ENCODE measurements at places on chromosomes 3 and 15.

DNA sequence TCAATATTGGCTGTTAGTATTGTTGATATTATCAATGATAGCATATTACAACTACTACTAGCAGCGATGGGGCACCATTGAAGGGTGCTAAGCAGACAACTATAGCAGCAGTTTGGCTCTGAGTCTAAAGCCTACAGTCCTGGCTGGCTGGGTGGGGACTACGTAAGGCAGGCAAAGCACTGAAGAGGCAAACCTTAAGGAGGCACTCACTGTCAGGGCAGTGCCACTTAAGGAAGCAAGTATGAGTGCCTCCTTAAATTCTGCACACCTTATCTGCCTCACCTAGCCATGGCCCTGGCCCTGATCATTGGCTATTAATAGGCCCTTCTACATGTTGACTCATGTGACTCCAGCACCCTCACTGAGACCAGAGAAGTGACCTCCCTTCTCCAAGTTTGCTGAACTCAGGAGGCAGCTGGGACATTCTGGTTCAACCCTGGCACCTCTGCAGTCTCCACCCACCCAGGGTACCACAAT lies 20.6 kb downstream of the CDCP1 start:
- DNase-seq, result no peak

- DNase-seq, result peak; percentile 32
These were observed 15.4 kb upstream of the CSPG4 start for GRCh38 chr15:75727851-75728715.

- DNase-seq, result no peak
These were observed 5.8 kb upstream of the MTMR10 start for GRCh38 chr15:30997270-30997669.

DNA sequence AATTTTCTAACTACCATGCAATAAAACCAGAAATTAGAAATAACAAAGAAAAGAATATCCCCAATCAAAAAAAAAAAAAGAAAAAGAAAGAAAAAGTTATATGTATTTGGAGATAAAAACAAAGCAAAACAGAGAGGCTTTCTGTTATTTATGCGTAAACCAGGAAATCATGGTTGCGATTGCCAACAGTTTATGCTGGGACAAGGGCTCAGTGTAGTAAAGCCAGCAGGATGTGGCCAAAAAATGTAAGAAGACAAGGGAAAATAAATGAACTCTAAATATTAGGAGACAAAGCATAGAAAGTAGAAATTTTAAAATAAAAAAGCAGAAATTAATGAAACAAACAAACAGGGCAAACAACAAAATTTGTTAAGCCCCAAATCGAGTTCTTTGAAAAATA lies 27.2 kb upstream of the GOLGA8J start:
- DNase-seq, result no peak

- no peak for DNase-seq
These were observed 27.5 kb upstream of the NDUFB4 start for GRCh38 chr3:120568598-120568997.

- no peak for DNase-seq
These were observed 254.5 kb downstream of the FAM43A start for GRCh38 chr3:194939949-194940770.

GRCh38 chr15:41115652-41116115 lies 396 bp downstream of the INO80 start:
- DNase-seq, result peak; percentile 67

GRCh38 chr15:45747426-45747825 lies 112.6 kb downstream of the SQOR start:
- DNase-seq, result no peak

DNA sequence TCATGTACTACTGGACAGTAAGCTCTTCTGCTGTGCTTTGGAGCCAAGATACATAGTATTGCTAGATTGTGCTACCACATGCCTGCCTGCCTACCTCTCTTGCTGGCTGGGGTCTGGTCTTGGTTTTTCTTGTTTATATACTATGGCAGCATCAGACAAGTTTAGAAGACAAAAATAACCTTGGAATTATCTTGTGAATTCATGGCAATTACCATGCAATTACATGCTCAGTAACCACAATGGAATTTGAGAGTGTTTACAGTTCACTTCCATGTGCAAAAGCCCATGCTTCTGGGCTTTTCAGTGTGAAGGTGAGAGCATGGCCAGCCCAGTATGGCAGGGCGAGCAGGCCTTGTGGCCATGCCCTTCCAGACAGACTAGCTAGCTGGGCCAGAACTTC lies 48.0 kb upstream of the C15orf61 start:
- no peak for DNase-seq

DNA sequence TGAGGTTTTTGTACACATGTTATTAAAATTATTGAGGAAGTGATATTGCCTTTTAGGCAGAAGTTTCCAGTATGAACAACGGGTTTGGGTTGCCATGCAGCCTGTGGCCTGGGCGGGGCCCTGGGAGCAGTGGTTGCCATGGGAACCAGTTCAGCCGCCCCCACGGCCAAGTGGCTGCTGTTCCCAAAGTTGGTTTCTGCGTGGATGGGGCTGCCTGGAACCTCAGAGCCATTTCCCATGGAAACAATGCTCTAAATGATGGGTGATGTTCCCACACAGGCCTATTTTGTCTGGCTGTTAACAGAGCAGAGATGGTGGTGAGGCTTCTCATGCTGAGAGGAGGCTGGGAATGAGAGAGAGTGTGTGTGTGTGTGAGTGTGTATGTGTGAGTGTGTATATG lies 19.5 kb downstream of the MRAS start:
- DNase-seq, result no peak

GRCh38 chr15:65059931-65060596 lies 7.7 kb downstream of the RASL12 start:
- no peak for DNase-seq

DNA sequence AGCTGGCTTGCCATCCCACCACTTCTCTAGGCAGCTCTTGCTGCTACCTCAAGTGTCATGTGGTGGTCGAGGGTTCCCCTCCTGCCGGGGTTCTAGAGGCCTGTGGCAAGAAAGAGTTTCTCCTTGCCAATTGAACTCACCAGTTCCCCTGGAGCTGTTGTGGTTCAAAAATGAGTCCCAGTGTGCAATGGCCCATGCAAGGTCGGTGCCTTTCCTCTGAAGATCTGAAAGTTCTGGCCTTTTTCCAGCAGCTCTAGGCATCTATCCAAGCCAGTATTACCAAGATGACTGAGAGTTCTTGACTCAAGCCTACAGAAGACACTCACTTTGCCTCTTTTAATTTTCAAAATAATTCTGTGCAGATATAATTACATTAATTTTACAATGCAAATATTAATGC lies 163.6 kb downstream of the KCNMB2 start:
- no peak for DNase-seq

GRCh38 chr3:153277029-153277428 lies 115.0 kb downstream of the RAP2B start:
- DNase-seq, result no peak

GRCh38 chr15:68413363-68414205 lies 18.4 kb downstream of the ITGA11 start:
- DNase-seq, result no peak

- no peak for DNase-seq
These were observed 152.9 kb downstream of the IGF1R start for GRCh38 chr15:98801234-98801561.

GRCh38 chr3:18660059-18660458 lies 234.9 kb upstream of the SATB1 start:
- no peak for DNase-seq

DNA sequence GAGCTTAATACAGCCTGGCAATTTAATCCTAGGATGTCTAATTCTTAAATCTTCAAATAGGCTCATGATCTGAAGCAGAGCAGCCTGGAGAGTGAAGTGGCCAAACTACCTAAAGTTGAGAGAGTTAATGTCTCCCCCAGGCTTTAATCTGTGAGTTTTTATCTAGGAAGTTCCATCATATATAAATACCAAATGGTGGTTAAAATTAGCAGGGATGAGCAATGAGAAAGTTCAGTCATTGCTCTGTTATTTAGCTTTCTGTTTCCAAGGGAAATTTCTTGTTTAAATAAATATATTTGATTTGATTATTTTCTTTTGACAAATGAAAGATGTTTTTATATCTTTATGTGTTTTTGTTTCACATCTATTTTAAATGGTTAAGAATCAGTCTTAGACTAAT lies 274.4 kb upstream of the UMPS start:
- DNase-seq, result no peak

- DNase-seq, result no peak
These were observed 47.5 kb upstream of the LPP start for GRCh38 chr3:188106454-188106853.

DNA sequence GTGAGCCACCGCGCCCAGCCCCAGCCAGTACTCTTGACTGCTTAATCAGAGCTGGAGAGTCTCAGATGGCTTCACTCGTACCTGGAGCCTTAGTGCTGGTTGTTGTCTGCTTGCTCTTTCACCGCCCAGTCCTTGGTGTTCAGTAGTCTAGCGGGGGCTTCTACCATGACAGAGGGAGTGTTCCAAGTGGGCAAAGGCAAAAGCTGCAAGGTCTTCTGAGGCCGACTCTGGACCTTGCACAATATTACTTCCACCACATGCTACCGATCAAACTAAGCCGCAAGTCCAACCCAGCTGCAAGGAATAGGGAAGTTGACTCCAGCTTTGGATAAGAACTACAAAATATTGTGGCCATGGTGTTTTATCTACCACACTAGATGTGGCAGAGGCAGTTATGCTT lies 6.6 kb downstream of the PARL start:
- no peak for DNase-seq

- no peak for DNase-seq
These were observed 167.0 kb upstream of the UBE2E2 start for GRCh38 chr3:23035927-23036640.

DNA sequence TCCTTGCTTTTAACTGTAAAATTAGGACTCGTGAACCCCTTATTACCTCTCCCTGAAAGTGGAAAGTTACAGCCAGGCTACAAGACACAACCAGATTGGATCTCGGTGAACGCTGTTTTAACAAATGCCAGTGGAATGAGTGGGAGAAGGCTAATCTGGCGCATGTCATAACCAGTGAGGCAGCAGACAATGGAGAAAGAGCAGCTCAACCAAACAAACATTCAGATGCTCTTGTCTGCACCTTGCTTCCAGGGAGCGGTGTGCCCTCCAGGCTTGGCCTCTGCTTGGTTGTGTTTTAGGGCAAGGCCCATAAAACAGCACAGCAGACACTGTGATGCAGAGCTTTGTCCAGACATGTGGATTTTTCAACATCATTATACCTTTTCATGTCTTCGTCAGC lies 45.9 kb upstream of the ATP1B3 start:
- no peak for DNase-seq

DNA sequence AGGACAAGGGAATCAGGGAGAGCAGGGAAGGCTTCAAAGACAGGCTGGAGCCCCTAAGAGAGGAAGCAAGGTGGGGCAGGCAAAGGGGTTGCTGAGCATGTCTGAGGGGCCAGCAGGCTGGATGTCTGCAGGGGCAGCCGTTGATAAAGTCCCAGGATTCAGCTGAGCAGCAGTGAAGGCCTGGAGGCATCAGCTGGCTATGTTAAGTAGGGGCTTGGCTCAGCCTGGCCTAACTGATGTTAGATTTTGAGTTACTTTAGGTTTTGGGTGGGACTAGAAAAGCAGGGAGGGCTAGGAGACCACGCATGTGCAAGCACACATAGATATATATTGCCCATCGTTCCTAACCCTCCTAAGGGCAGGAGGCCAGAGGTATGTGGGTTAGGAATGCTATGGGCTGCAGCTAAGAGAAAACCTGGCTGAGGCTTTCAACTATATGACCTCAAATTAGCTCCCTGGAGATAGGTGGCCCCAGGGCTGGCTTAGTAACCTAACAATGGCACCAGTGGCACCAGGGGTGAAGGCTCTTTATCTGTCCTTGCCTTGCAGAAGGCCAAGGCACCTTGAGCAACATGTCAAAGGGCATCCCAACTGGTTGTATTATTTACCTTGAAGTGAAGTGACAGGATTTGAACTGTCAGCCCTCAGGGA lies 331.5 kb upstream of the CTDSPL start:
- no peak for DNase-seq

DNA sequence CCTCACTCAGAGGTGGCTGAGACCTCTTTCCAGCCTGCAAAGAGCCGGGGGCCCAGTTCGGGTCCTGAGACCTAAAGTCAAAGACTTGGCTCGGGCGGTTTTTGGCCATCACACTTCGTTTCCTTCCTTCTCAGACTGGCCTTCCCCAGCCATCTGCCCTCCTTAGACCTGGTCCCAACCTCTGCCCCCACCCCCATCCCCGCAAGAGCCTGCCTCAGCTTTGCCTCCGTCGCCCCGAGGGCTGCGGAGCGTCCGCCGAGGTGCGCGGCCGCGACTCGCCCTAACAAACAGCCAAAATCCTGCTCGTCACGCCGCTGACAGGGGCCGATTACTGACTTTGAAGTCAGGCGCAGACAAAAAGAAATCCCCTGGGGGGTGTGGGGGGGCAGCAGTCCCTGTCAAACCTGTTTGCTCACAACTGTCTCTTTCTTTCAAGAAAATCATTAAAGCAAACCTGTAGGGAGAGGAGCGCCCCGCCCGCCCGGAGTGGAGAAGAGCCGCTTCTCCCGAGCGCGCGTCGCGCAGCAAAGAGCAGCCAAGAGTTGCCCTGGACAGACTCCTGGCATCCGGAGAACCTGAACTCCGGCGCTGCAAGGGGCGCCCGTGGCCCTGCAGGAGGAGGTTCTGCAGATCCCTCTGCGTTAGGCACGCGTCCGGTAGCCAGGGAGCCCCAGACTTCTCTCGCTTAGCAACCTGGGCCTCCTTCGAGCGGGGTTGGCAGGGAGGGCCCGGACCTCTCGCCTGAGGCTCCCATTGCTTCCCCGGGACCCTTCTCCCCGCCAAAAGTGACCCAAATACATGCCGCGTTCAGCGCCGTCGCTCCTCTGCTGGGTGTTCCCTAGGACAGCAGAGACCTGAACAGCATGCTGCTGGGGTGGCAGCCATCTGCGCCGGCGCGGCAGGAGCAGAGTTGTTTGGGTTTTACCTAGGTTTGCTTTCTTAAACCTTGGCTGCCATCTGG lies 4.5 kb downstream of the SOX14 start:
- DNase-seq, result no peak

- DNase-seq, result no peak
These were observed 1.6 kb upstream of the ARL8B start for GRCh38 chr3:5120446-5120845.

DNA sequence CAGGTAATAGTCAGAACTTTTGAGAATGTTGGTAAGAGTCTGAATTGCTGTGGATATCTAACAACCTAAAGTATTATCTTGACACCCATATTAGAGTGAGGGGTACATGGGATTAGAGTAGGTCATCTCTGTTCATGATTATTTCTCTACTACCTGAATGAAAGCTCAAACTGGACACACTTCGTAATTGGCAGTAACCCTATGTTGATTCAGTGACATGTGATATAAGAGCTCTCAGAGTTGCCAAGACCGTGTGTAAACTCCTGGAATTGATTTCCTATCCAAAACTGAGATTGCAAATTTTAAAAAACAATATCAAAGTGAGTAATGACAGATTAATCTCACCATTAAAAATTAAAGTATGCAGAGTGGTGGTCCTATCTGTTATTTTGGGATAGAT lies 214.8 kb upstream of the ARHGEF26 start:
- DNase-seq, result no peak

- DNase-seq, result no peak
These were observed 18.6 kb downstream of the SERP1 start for GRCh38 chr3:150527464-150528255.

DNA sequence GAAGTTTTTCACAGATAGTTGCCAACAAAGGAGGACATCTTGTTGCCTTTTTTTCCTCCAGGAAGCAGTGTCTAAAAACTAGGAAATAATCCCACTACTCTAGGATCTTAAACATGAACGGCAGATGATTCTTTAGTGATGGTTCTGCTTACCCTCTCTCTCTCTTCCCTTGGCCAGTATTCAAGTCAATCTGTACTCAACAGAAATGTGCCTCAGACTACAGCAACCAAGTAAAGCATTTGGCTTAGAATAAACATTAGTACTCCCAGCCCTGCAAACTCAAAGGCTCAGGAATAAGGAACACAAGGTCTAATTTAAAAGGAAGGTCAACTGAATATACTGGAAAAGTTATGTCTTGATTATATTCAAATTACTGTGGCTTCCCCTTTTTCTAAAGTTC lies 8.7 kb downstream of the NPTN start:
- no peak for DNase-seq

All from stimulated activated naive CD4-positive, alpha-beta T cell (primary cell).